Endothelial cell of coronary artery (primary cell): ENCODE measurements at places on chromosomes 7 and 10. TPM values are rescaled to one million over a fixed set of nuclear protein-coding genes. Genes with fewer than 3 reads are reported as not detected.

PBLD gene
- total RNA-seq, result 1.6 and 2.9 TPM in 2 replicates

BPGM gene
- 29.8 and 45.3 TPM in 2 replicates for total RNA-seq

DENND2A gene
- under 0.01 and 0.66 TPM in 2 replicates for total RNA-seq

CYP2C9 gene
- not detected in 2 replicates for total RNA-seq

NAT16 gene
- not detected in 2 replicates for total RNA-seq

LDB3 gene
- not detected in 2 replicates for total RNA-seq

FAM25G gene
- total RNA-seq, result not detected in 2 replicates

NACAD gene
- 0.18 and 1.0 TPM in 2 replicates for total RNA-seq

LBX1 gene
- total RNA-seq, result not detected in 2 replicates

EPHA1 gene
- total RNA-seq, result 0.18 TPM in 1 of 2 replicates, not detected in the other

HUS1 gene
- total RNA-seq, result 19.6 and 19.8 TPM in 2 replicates

CALN1 gene
- total RNA-seq, result not detected in 2 replicates

OR9A2 gene
- total RNA-seq, result not detected in 2 replicates

PPP1R17 gene
- not detected in 2 replicates for total RNA-seq

CAMK2B gene
- 0.28 and 3.1 TPM in 2 replicates for total RNA-seq

ADCYAP1R1 gene
- total RNA-seq, result under 0.01 and 0.90 TPM in 2 replicates

TCAF1 gene
- total RNA-seq, result 20.4 and 48.8 TPM in 2 replicates

TMEM225B gene
- total RNA-seq, result 0.19 TPM in 1 of 2 replicates, not detected in the other

CTAGE4 gene
- 0.18 and 0.56 TPM in 2 replicates for total RNA-seq

UTF1 gene
- total RNA-seq, result not detected in 2 replicates

CTAGE8 gene
- not detected in 2 replicates for total RNA-seq

CNPY1 gene
- not detected in 2 replicates for total RNA-seq

SPDYE11 gene
- not detected in 2 replicates for total RNA-seq

MAT1A gene
- total RNA-seq, result not detected in 2 replicates

PON3 gene
- total RNA-seq, result 0.09 and 0.66 TPM in 2 replicates

PCLO gene
- total RNA-seq, result 0.09 and 0.45 TPM in 2 replicates

CHN2 gene
- total RNA-seq, result under 0.01 and 0.56 TPM in 2 replicates

POM121 gene
- 4.3 and 5.5 TPM in 2 replicates for total RNA-seq

EFCAB10 gene
- total RNA-seq, result under 0.01 TPM in 1 of 2 replicates, not detected in the other

LRIT1 gene
- not detected in 2 replicates for total RNA-seq

STYXL1 gene
- total RNA-seq, result 31.8 and 43.3 TPM in 2 replicates

CEP41 gene
- 6.6 and 7.1 TPM in 2 replicates for total RNA-seq

TFPI2 gene
- 3.3 and 79.7 TPM in 2 replicates for total RNA-seq

GCK gene
- total RNA-seq, result 0.19 and 0.27 TPM in 2 replicates

RSPH10B gene
- total RNA-seq, result under 0.01 and 0.09 TPM in 2 replicates

ARHGAP12 gene
- total RNA-seq, result 22.2 and 24.0 TPM in 2 replicates

LHFPL3 gene
- not detected in 2 replicates for total RNA-seq

ARPC1A gene
- total RNA-seq, result 224 and 226 TPM in 2 replicates

ZCWPW1 gene
- total RNA-seq, result 0.54 and 0.85 TPM in 2 replicates

CNNM1 gene
- under 0.01 TPM in 1 of 2 replicates, not detected in the other for total RNA-seq

NUTM2E gene
- 0.09 TPM in 1 of 2 replicates, not detected in the other for total RNA-seq

CDH23 gene
- under 0.01 TPM in 2 replicates for total RNA-seq

HDAC9 gene
- 1.8 and 6.0 TPM in 2 replicates for total RNA-seq

VENTX gene
- total RNA-seq, result not detected in 2 replicates

ADRA2A gene
- 0.09 and 0.18 TPM in 2 replicates for total RNA-seq

SPDYE2B gene
- total RNA-seq, result not detected in 2 replicates

TAS2R4 gene
- total RNA-seq, result 0.85 and 0.90 TPM in 2 replicates

FAM237B gene
- not detected in 2 replicates for total RNA-seq

MDFIC gene
- 12.0 and 14.0 TPM in 2 replicates for total RNA-seq
